ENCODE measurements at places on chromosomes 5 and 9.
A peak's percentile ranks its signal among the peaks of the same experiment; 100 is the strongest.

DNA sequence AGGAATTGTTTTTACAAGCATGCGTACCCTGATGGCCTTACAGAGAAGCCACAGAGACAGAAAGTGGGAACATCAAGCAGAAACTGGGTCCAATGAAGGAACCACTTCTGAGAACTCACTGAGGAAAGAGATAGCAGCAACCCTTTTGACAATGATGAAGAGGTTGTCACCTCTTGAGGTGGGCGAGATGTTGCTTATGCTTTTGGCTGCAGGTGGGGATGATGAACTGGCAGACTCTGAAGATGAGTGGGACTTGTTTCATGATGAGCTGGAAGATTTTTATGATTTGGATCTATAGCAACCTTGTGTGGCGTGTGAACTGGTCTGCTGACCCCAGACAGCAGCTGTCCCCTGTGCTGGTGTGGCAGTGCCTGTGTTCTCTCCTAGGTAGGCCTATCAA is 50.9 kb downstream of the ZNF510 start:
- DNase-seq: no peak

- DNase-seq: no peak
Observed at GRCh38 chr9:72200452-72200851, 51.2 kb downstream of the GDA start.

DNA sequence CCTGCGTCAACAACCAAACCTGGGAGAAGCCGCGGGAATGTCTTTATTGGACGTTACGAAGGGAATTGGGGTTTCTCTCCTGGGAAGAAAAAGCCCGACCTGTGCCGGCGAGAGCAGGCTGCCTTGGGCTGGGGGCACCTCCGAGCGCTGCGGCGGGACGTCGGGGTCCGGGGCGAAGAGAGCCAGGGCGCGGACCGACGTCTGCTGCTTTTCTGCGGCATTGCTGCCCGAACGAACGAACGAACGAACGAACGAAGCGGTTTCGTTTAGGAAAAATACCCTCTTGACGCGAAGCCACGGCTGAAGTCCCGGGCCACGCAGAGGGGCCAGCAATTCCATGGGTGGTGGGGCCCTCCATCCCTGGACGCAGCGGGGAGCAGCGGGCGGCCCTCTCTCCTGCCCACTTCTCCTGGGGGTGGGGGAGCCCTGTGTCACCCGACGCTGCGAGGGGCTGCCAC is 4.8 kb upstream of the PITX1 start:
- peak; percentile 31 for DNase-seq

- DNase-seq: no peak
Observed at GRCh38 chr5:109947667-109948066, 257.9 kb downstream of the MAN2A1 start.

- DNase-seq: no peak
Observed at GRCh38 chr5:171390883-171391677, 3.4 kb downstream of the NPM1 start.

- DNase-seq: no peak
Observed at GRCh38 chr9:137380606-137381005, 42.4 kb downstream of the EXD3 start.

DNA sequence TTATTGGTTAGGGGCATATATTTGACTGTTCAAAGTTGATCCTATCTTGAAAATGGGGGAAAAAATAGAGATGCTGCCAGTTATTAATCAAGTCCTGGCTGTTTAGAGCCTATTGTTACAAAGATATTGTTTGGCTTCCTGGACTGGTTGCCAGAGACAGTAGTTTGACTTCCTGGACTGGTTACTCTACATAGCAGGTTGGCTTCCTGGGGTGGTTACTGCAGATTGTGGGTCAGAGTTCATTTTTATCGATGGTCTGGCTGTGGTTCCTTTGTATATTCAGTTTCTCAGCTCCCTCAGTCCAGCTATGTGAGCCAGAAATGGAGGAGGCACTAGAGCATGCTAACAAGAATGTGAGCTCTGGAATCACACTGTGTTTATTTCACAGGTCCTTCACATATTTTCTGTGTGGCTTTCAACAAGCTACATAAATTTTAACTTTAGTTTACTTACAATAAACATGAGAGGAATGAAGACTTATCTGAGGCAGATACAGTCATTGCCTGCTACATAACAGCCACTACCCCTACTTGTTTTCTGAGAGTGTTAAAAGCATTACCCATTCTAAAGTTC is 137.6 kb downstream of the TRPM3 start:
- DNase-seq: no peak

DNA sequence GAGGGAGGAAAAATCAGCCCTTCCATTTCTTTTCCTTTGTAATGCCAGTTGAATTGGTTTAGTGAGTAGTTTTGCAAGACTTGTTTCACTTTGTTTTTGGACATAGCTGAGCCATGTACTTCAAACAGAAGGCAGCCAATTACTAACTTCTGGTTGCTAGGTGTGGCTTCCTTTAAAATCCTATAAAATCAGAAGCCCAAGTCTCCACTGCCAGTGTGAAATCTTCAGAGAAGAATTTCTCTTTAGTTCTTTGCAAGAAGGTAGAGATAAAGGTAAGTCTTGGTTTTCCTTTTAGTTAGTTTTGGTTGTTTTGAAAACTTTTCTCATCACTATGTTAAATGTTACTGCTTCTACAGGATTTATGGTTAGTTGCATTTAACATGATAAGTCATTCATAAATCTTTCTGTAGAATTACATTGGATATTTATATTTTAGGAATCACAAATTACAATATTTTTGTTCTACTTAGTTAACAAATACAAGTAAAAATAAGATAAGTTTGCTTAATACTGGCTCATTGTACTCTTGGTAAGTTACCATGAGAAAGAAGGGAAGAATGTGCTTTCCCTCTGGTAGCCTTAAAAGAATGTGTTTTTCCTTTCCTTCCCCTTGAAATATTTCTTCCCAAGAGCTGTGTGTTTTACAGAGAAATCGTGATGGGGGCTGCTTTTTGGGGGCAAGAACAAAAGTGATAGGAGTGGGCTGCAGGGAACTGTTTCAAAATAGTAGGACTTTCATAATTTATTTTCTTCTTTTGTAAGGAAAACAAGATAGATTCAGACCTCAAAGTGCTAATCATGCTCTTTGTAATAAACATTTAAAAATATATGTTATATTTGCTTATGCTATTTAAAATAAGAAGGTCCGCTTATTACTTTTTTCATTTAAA is at the start of gene ANXA1:
ANXA1 (plus strand) TSS at position 213 of the 890 bp plus-strand sequence. CDS start 6,671 bp downstream, outside the sequence.
- peak; percentile 23 for DNase-seq

GRCh38 chr5:124596595-124597421 is 149.6 kb downstream of the ZNF608 start:
- peak; percentile 31 for DNase-seq

DNA sequence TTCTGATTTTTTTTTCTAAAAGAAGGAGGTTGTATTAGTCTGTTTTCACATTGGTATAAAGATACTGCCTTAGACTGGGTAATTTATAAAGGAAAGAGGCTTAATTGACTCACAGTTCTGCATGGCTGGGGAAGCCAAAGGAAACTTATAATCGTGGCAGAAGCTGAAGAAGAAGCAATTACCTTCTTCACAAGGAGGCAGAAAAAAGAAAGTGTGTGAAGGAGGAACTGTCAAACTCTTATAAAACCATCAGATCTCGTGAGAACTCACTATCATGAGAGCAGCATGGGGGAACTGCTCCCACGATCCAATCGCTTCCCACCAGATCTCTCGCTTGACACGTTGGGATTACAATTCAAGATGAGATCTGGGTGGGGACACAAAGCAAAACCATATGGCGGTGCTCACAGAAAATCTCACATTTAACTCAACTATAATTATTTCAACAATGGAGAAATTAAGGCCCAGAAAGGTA is 27.1 kb downstream of the DPYSL3 start:
- DNase-seq: no peak

- DNase-seq: no peak
Observed at GRCh38 chr5:97694091-97694490, 511.0 kb upstream of the RIOK2 start.

DNA sequence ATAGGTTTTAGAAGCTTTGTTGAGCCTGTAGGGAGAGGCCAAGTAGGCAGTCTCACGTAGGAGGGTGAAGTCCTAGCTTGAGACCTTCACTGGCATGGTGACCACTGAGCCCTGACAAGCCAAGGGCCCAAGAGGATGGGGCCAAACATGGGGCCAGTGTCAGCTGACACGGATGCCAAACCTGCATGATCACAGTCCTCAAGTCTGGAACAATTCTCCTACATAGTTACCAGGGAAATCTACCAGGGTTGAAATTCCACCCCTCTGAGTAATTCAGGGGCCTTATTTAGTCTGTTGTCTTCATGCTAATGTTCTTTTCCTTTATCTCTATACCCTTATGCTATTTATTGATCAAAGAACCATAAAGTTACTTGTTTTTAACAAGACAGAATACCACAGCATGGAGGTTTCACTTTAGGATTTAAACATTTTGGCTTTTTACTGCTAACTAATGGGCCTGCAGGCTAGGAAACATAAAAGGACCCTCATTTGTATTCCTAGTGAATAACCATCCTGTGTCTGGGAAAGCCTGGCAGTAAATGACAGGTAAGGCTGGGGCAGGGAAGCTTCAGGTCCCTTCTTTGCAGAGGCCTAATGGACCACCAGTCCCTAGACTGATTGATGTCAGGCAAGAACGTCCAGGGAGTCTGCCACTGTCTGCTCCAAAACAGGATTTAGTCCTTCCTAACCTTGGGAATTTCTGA is 140.8 kb downstream of the FGF1 start:
- DNase-seq: peak; percentile 36

DNA sequence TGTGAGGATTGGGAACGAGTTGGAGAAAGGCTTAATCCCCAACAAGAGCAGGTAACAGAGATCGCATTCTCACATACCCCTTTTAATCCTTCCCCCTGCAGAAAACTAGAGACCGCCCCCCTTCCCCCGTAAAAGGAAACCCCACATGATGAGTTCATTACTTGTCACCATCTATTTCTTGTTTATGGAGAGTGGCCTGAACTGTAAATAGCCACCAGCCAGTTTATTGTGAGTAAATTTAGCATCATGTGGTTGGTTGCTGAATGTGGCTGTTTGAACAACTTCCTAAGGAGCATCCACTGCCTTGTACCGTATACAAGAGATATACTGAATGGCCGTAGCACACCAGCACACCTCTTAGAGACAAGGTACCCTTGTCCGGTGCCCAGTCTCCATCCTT is 62.1 kb downstream of the TJP2 start:
- DNase-seq: no peak

GRCh38 chr5:76041863-76042262 is 41.3 kb upstream of the SV2C start:
- DNase-seq: peak; percentile 51

DNA sequence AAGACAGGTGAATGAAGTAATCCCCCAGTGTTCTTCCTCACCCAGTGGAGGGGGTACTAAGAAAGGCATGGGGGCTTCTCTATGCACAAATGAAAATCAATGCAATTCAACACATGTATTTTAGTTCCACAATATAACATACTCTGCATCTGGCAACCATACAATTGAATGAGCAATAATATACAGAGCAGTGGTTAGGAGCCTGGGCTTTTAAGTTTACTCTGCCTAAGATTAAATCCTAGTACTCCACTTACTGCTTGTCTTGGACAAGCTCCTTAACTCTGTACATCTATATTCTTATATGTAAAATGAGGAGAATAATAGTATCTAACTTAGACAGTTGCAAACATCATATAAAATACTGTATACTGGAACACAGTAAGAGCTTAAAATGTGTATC is 195.4 kb upstream of the TRIM32 start:
- no peak for DNase-seq

GRCh38 chr5:41670854-41671479 is 160.6 kb upstream of the PLCXD3 start:
- DNase-seq: no peak

- no peak for DNase-seq
Observed at GRCh38 chr5:55585206-55585610, 50.4 kb upstream of the PLPP1 start.

GRCh38 chr9:121289026-121289771 is 21.2 kb downstream of the GSN start:
- peak; percentile 89 for DNase-seq

GRCh38 chr9:87084407-87084806 is 137.1 kb upstream of the GAS1 start:
- DNase-seq: no peak

GRCh38 chr9:135103001-135103446 is 15.6 kb downstream of the OLFM1 start:
- no peak for DNase-seq

DNA sequence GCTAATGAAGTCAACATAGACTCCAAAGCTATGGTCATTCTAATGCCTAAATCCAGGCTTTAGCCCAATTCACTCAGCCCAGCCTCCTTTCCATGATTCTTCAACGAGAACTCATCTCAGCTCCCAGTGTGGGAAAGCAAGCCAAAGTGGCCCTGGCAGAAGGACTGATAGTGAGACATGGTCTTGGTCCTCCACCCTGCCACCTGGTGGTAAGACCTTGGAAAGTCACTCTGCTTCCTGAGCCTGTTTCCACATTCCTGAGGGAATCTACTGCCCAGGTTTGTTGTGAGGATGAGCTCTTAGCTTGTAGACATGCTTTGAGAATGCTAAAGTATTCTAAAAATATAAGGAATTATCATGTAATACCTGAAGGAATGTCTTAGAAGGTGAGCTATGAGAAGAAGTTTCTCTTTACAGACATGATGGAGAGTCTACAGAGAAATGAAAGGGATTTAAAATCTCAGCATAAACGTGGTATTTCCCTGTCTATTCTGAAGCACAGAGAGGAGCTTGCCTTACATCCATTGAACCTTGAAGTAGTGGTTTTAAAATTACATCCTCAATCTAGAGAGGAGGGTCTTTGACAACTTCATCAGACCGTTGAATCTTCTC is 173.5 kb downstream of the TRIM32 start:
- DNase-seq: peak; percentile 83

- DNase-seq: no peak
Observed at GRCh38 chr5:117752403-117752802, 1177.8 kb upstream of the SEMA6A start.

DNA sequence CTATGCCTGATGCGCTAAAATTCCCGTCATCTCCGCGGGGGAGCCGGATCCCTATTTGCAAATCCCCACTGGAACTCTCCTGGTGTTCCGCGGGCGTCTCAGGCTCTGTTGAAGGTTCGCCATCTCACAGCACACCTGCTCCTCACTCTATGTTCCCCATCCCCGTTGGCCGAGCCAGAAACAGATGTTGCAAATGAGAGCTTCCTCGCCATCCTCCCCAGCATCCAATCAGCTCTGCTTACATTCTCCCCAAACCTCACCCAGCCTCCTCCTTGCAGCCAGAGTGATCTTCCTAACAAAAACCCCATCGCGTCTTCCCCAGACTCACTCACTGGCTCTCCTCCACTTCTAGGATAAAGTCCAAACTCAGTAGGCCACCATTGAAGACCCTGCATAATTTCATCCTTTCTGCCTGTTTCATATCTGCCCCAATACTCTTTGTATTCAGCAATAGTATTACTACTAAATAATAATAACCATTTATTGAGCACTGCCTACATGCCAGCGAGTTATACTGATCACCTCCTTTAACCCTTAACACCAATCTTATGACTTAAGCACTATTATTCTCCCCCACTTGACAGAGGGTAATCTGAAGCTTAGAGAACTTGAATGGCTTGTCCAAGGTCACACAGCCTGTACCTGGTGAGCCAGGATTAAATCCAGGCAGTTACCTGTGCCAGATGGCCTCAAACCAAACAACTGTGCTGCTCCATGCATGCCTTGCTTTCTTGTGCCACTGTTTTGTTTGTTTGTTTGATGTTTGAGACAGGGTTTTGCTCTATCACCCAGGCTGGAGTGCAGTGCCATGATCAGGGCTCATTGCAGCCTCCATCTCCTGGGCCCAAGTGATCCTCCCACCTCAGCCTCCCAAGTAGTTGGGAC is 14.0 kb downstream of the AQP7 start:
- no peak for DNase-seq

Data from ELF-1 (cell line).